ENCODE measurements at places on chromosomes 4 and X.

- DNase-seq: no peak
Observed at GRCh38 chrX:137566746-137567679, 1.1 kb downstream of the ZIC3 start.

DNA sequence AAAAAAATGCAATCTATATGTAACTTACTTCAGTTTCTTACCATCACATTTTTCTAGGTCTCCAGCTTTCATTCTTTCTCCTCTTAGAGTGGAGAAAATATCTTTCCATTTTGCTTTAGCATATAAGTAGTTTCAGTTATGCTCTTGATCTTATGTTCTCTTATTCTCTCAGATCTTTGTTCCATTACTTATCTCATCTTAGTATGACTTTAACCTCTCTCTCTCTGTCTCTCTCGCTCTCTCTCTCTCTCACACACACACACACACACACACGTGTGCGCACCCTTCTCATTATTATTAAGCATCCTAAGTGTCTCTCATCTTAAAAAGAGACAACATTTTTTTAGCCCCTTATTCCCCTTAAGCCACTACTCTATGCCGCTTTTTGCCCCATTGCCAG lies 92.8 kb downstream of the FAAH2 start:
- no peak for DNase-seq

- DNase-seq: no peak
Observed at GRCh38 chr4:48247142-48247877, 22.3 kb downstream of the TEC start.

GRCh38 chr4:69816236-69816635 lies 43.7 kb downstream of the SULT1E1 start:
- DNase-seq: no peak

DNA sequence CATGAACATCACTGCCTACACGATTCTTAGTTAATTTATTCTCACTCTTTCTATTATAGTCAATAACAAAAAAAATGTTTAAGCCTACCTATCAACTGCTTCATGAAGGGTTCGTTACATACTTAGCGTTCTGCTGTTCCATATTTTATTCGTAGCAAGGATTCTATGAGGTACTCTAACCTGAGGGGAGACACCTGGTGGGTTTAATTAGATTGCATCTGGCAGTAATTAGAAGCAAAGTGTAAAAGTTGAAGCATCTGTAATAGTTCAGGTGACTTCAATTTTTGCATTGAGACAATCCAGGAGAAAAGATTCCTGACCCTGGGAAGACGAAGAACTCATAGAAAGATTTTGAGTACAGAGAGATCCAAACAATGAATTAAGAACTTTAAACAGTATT lies 1655.8 kb upstream of the TENM3 start:
- no peak for DNase-seq

- no peak for DNase-seq
Observed at GRCh38 chrX:53445977-53446376, 11.8 kb upstream of the HSD17B10 start.

GRCh38 chr4:57051095-57051494 lies 59.1 kb downstream of the IGFBP7 start:
- no peak for DNase-seq

GRCh38 chrX:49291615-49292337 lies 11.7 kb upstream of the GAGE10 start:
- peak; percentile 45 for DNase-seq

GRCh38 chr4:114922592-114922933 lies 190.9 kb downstream of the NDST4 start:
- DNase-seq: no peak

DNA sequence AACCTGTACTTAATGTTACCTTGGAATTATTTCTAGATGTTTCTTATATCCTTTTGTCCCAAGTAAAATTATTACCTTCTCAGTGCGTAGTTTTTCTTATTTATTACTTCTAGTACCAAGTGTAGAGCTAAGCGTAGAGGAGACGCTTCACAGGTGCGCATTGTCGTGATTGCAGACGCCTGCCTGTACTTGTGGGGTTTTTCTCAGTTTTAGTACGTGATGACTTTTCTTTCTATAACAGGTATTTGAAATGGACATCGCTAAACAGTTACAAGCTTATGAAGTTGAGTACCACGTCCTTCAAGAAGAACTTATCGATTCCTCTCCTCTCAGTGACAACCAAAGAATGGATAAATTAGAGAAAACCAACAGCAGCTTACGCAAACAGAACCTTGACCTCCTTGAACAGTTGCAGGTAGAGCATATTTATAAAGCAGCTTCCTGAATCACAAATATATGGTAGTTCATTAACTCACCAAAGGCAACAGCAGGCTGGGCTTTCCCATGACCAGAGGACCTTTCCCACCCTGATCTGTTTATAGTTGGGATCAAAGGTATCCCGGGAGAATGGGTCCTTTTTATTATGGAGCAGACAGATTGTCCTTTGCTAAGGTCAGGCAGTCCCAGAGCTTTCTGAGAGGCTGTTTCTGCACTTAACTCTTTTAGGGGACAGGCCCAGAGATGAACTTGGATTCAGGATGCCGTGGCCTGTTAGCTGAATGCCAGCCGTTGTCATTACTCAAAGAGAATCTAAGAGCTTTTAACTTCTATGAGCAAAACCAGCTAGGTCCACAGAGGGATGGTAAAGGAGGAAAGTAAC lies 172.9 kb downstream of the PTTG2 start:
- DNase-seq: no peak

DNA sequence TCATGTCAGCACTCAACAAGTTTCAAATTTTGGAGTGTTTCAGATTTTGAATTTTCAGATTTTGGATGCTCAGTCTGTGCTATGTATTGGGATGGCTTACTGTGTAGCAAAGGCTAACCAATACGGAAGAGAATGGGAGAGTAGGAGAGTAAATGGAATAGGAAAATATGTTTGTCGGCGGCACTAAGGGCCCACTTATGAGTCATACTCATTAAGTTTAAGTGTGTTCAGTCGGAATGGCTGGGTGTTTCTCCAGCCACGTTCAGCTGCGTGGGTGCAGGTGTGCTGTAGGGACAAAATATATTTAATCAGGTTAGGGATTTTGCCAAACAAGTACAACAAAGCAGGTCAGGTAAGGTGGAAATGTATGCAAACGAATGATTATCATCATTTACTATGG lies 13.6 kb downstream of the FTHL17 start:
- no peak for DNase-seq

- DNase-seq: no peak
Observed at GRCh38 chr4:118351851-118352827, 664 bp downstream of the PRSS12 start.

DNA sequence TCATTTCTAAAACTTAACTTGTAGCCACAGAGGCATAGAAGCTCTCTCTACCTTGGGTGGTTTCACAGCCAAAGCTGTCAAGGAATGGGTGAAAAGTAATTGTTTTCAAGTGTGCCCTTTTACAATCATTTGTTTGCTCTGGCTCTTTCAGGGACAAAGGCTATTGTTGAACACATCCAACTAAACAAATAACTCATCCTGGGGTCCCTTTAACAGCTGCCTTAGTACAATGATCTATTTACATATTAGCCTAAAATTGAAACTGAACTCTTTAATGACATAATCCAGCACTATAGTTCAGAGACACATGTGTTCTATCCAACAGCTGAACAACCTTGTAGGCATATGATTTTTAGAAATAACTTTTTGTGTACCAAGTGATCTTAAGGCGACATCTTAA lies 3.7 kb downstream of the HHIP start:
- DNase-seq: no peak

GRCh38 chr4:148067301-148067916 lies 335.5 kb downstream of the ARHGAP10 start:
- no peak for DNase-seq

DNA sequence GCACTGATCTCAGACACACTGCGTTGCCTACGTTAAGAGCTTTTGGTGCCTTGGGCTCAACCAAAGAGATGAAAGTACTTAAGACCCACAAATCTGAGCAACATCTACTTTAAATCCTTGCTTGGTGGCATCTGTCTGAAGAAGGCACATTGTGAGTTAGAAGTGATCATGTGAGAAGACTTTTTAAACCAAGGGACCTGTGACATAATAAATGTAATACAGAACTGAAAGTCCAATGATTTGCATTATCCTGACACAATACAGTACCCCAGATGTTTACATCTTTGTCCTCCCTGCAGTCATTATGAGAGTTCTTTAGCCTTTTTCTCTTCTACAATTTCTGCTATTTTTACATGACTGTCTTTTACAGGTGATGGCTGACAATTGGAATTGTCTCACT lies 96.7 kb upstream of the FTHL17 start:
- DNase-seq: no peak

- no peak for DNase-seq
Observed at GRCh38 chr4:184504385-184504784, 30.0 kb upstream of the IRF2 start.

DNA sequence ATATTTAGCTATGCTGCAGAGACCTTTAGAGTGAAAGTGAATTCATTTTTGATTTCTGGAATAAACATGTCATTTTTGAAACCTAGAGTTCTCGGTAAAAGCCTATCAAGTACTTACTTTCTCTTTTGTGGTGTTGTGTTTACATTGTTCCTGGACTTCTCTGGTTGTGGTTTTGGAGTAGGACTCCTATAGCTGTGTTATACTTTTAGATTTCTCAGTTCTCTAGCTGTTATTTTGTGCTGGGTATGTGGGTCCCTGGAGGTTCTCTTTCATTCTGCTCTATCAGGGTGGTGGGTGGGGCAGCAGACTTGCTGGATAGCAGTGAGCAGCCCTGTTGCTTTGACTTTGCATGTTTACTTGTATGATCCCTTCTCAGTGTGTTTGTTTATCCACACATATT lies 25.6 kb upstream of the MSMO1 start:
- DNase-seq: no peak

GRCh38 chr4:109390115-109390768 lies 43.4 kb upstream of the SEC24B start:
- DNase-seq: no peak

- DNase-seq: no peak
Observed at GRCh38 chrX:128581615-128582014, 529.4 kb upstream of the ACTRT1 start.

DNA sequence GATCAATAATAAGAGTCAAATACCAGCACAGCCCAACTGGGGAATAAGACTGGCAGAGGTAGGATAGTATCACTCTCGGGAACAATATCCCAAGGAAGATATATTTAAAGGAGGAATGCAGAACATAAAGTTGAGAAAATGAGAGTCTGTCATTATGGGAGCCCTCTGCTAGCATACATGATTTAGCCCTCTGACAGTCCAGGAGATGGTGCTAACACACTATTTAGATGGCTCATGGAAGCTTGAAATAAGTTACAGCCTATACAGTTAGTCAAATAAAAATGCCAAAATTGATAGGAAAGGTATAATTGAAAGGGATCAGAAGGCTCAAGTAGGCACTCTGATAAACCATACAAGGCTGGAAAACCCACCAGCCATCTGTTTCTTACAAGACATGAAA lies 201.0 kb upstream of the NEIL3 start:
- no peak for DNase-seq

- no peak for DNase-seq
Observed at GRCh38 chrX:77802201-77802600, 16.2 kb upstream of the ATRX start.

DNA sequence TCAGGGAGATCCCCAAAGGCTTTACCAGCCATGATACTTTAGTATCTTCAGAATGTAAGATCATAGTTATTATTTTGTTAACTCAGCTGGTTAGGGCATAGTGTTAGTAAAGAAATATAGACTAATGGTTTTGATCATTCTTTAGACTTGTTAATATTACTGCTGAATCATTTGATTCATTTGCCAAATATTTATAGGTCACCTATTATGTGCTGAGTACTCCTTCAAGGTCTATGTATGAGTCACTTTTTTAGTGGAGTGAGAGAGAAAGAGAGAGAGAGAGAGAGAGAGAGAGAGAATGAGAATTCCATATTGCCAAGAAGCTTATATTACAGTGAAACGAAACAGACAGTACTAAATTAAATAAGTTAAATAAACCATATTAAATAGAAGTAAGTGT lies 110.3 kb downstream of the UBE2NL start:
- DNase-seq: no peak

DNA sequence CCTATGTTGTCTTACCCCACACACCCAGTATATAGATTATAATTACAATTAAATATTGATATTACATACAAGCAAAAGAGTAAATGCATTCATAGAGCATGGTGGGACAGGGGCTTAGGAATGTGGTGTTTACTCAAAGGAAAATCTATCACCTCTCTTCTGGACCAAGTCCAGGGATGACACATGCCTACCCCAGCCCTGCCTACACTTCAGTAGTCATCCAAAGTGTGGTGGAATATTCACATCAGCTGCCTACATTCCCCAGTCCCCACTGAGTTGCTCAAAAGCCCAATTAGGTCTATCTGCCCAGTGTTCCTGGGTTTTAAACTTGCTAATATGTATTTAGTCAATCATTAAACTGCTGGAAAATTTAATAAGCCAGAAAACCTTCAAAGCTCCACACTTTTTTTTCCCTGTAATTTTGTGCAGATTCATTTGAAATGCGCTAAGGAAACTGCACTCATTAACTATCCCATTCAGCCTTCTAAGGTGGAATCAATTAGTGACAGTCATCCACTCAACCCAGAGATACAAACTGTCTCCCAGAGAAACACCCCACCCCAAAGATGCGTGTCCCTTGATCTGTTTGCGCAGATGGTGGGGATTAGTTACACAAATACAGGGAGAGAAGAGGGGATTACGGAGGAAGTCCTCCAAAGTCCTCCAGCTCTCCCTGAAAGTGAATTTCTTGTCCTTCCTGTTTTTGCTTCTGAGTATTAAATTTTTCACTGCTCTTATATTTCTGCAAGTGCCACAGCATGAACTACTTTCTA lies 91.7 kb upstream of the KDR start:
- DNase-seq: no peak

- no peak for DNase-seq
Observed at GRCh38 chrX:40434443-40434842, 146.3 kb upstream of the ATP6AP2 start.

DNA sequence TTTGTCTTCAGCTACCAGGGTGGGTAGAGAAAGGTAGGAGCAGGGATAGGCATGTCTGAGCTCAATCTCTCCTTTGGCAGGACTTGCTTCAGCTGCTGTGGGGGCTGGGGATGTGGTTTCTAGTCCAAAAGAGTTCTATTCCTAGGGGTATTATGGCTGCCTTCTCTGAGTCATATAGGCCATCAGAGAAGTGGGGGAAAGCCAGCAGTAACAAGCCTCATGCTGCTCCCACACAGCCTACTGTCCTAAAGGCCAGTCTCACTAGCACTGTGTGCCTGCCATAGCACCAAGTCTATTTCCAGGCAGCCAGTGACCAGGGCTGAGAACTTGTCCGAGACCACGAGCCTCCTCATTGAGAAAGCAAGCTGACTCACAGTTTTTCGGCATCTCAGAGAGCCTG lies 270.6 kb downstream of the DCAF12L2 start:
- DNase-seq: no peak

- no peak for DNase-seq
Observed at GRCh38 chr4:125832161-125832560, 517.4 kb downstream of the FAT4 start.

DNA sequence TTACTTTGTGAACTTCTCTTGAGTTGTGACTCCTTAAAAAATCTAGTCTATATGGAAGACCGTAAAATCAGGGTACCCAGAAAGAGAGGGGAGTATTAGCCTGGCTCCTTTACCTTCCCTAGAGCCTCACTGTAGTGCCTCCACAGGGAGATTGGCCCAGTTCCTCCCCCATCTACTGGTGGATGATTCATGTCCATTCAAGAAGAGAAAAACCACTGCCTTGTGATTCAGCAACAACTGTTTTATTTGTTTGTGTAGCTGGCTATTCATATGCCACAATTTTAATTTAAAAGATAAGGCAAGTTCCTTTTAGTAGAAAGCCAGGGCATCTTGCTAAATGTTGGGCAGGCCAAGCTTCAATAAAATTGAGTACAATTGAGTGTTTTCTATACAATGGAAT lies 221.8 kb upstream of the KCNIP4 start:
- DNase-seq: no peak

GRCh38 chr4:149902242-149902641 lies 86.6 kb upstream of the IQCM start:
- DNase-seq: no peak

Data from activated CD4-positive, alpha-beta T cell treated with anti-CD3 and anti-CD28 coated beads for 1 hour (primary cell).